ENCODE measurements at places on chromosomes 5 and 9.

DNA sequence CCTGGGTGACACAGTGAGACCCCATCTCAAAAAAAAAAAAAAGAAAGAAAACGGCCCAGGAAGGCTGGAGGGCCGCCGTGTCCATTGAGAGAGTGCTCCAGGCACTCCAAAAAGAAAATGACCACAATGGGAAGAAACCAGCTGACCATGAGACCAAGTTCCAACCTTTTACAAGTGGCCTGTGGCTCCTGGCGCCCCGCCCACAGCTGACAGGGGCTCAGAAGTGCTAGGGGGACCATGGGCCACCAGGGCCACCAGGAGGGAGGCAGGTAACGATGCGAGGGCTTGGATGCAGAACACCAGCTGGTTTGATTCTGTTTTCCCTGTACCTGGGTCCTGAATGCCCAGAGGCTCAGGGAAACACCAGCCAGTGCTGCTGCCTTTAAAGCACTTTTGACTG lies 34.6 kb downstream of the FXN start:
- no peak for DNase-seq

DNA sequence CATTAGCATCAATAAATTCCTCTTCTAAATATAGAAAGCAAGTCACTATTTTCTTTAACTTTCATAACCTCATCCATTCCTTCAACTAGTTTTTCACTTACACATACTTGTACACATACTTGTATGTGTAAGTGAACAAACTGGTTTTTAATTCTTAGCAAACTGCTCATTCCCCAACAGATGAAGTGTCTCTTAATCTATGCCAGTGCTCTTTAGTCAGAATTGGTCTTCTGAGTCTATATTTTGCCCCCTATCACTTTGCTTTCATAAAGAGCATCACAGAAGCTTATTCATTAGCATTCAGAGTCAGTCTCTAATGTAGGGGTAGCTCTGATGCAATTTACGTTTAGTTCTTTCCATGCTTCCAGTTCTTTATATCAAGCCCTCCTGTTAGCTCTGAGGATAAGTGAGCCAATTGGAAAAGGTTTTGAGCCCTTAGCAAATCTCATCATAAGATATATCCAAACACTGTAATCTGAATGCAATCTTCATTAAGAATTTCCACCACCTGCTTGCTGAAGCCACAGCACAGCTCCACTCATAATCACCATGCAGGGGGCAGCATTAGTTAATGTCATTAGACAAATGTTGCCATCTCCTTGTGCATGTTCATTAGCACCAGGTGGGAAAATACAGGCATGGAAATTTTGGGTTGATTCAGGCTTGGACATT lies 178.5 kb upstream of the SLC24A2 start:
- DNase-seq = no peak

- no peak for DNase-seq
Measured at GRCh38 chr5:139744471-139745131, 51.0 kb upstream of the PSD2 start.

DNA sequence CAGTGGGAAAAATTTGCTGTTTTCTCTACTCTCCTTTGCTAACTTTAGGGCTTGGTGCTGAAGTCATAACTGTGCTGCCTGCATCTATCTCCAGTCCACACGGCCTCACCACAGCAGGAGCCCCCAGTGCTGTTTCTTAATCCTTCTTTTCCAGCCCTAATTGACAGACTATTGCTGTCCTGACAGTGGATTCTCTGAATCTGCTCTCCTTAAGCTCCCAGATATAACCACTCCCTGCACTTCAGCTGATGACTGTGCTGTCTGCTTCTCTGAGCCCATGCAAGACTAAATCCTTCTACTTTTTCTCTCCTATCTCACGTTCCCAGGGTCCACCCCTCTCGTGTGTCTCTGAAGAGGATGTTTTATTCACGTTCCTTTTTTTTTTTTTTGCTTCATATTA lies 19.7 kb upstream of the GRIA1 start:
- no peak for DNase-seq

GRCh38 chr5:95244479-95244878 lies 40.4 kb downstream of the MCTP1 start:
- DNase-seq = no peak

DNA sequence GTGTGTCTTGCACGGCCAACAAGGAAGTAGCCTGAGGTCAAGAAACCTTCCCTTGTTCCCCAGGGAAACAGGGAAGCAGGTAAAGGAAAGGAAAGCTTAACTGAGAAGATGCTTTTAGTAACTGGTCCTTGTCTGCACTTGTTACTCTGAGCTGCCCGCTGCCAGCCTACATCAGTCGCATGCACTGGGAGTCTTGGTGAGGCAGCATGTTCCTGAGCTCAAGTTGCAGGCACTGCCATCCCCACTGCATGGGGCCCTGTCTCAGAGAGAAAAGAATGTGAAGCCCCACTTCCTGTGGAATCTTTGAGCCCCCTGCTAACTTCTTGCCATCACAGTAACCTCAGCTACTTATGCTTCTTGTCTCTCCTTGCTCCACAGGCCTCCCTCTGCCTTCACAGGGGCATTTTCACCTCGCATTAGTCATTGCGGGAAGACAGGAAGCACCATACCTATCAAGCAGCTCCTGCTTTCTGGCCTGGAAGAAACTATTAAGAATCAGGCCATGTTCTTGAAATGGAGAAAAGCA lies 344.1 kb upstream of the ADAMTSL1 start:
- no peak for DNase-seq

DNA sequence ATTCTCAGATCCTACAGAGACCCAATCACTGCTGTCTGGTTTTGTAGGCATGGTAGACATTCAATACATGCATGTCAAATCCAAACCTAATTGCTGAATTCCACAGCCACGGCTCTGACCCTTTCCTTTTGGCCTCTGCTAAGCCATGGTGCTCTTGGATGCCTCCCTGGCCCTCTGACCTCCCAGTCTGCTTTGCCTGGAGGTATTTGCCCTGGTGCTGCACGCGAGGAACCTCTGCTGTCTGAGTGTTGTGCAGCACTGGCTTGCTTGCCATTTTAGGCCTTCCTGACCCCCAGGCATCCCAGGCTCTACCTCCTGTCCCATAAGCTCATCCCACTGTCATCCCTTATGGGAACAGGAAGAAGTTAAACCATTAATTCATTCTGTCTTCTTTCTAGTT lies 60.9 kb downstream of the DOCK2 start:
- no peak for DNase-seq

- no peak for DNase-seq
Measured at GRCh38 chr5:130773813-130774212, 391.2 kb downstream of the HINT1 start.

DNA sequence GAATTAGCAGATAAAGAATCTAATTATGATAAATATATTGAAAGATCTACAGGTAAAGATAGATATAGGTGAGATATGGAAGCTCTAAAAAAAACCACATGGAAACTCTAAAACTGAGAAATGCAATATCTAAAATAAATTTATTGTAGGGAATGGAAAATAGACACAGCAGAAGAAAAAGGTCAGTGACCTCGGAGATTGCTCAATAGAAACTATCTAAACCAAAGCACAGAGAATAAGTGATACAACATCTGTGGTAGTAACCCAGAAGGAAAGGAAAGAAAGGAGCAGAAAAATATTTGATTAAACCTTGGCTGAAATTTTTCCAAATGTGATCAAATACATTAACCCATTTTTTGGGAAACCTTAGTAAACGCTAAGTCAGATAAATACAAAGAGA lies 43.1 kb upstream of the GLIPR2 start:
- DNase-seq = no peak

DNA sequence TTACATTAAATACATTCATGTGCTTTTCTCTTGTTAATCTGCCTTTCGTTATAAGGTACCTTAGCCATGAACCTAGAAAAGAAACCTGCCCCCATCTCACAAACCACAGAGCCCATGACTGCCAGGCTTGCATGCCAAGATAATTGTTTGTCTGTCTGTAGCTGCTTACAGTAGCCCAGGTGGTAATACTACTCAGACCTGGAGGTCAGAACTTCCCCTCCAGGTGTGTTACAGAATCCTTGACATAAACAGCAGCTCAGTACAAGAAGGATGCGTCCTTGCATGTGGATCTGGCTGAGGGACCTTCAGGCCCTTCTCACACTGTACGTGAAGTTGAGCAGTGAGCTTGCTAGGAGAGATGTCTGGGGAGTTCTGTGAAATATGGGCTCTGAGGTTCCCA lies 291.4 kb downstream of the CSNK1G3 start:
- DNase-seq = no peak

DNA sequence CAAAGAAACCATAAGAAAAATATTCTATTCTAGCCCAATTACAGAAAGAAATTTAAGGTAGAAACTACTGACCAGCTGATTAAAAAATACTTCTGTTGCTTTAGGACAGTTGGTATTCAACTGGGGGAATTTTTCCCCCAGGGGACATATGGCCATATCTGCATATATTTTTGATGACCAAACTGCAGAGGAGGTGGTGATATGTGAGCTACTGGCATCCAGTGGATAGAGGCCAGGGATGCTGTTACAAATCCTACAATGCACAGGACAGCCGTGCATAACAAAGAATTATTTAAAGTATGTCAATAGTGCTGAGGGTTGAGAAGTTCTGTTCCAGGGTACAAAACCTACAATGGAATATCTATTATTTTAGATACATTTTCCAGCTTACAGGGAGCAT lies 24.0 kb downstream of the ZFR start:
- DNase-seq = no peak

DNA sequence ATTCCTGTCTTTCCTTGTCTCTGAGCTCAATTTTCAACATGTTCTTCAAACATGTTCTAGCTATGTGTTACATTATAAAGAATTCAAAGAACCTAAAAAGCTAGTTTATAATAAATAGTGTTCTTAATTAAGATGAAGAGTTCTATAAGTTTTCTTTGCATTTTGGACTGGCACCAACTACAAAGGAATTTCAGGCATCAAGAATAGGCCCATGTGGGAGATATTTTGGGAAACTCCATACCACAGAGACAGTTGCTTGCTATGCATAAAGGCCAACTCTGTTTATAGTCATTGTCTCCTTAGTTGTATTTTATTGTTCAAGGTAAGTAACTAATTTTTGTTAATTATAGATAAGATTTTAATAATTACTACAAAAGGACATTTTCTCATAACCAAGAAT lies 4.5 kb downstream of the SLF1 start:
- no peak for DNase-seq

DNA sequence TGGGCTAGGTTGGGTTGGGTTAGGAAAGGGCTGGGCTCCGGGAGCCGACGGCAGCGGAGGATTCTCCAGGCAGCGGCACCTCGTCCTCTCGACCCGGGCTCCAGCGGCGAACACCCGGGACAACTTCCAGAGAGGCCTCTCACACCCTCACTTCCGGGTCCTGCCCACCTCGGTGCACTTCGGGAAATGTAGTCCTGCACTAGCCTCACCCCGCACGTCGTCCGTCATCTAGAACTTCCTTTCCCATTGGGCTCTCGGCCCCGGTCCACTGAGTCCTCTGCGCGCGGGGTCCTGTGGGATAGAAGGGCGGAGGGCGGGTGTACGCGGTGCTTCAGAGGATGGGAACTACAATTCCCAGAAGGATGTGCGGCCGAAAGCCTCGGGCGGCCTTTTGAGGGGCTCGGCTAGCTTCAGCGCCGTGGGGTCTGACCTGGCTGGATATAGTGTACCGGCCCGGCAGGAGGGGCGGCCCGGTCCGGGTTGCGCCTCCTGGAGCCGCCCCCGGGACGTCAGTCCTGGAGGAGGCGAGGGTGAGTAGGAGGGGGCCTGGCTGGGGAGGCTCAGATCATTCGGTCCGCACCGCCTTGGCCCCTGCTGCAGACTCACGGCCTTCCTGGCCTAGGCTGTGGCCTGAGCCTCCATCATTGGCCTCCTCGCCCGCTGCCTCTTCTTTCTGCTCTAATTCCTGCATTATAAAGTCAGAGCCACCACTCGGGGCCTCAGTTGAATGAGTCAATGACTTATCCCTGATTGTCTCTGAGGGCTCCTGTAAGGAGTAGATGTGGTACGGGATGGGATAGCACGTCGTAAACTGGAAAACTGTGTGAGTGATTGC lies at the start of the genes ERP44 and INVS:
TSS of gene ERP44 (minus strand) at position 114 of the 835 bp plus-strand sequence. CDS start 160 bp downstream, outside the sequence.
TSS of gene INVS (plus strand) at position 357 of the 835 bp plus-strand sequence. CDS start 5,279 bp downstream, outside the sequence.
- DNase-seq = peak; percentile 99

GRCh38 chr9:125431741-125432271 lies 170.2 kb downstream of the GAPVD1 start:
- DNase-seq = no peak

DNA sequence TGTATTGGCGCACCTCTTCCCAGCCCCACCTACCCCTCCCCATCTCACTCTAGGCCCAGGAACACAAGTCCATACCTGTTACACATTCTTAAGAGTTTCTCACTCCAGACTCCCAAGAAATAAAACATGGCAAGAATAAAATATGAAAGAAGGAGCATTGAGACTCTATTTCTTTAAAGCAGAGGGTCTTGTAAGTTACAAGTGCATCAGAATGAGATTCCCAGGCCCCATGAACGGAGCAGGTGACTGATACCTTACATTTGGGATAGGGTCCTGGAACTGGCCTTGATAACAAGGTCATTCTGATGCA lies 5.7 kb downstream of the EGR1 start:
- no peak for DNase-seq

- DNase-seq = no peak
Measured at GRCh38 chr9:122827761-122828093, 661 bp downstream of the PDCL start.

GRCh38 chr9:6910032-6910431 lies 152.3 kb downstream of the KDM4C start:
- DNase-seq = no peak

DNA sequence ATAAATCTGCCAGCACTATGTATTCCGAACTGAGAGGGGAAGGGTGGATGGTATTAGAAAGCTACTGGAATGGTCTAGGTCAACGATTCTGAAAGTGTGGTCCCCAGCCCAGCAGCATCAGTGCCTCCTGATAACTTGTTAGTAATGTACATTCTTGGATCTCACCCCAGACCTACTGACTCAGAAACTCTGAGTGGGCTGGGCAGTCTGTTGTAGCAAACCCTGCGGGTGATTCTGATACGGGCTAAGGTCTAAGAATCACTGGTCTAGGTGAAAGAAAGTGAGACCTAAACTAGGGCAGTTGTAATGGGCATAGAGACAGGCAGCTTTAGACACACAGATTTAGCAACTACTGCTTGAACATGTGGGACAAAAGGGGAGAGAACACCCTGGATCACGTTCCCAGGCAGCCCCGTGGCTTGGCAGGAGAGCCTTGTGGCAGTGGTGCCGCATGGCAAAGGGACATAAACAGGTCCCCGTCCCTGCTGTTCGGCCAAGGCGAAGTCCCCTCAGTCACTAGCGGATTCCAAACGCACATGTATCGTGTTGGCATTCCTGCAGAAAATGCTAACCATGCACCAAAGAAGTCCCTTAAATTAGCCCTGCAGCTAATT lies 216.3 kb downstream of the TTLL11 start:
- DNase-seq = no peak
